Umbilical cord (tissue), 2 donors: ENCODE measurements at places on chromosomes 2 and 18.
A peak's percentile ranks its signal among the peaks of the same experiment; 100 is the strongest.

GRCh38 chr2:205700331-205701132 lies 18.2 kb downstream of the NRP2 start:
- peak; percentile 72 for DNase-seq

- DNase-seq: no peak
Observed at GRCh38 chr2:200028998-200029397, 73.6 kb downstream of the MAIP1 start.

DNA sequence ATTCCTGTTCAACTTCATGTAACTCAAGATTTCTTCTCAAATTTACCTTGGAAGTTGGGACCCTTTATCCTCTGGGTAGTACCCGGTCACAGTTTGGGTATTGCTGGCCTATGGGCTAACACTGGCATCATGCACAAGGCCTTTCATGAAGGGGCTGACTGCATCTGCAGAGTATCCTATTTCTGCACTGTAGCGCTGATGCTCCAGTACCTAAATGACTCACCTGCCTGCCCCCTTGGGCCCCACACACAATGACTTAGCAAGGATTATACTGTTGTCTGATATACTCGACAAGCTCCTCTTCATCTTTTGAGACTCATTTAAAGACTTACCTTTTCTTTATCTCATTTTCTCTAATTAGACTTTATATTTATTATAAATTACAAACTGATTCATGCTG lies 39.9 kb downstream of the DNAH6 start:
- no peak for DNase-seq

DNA sequence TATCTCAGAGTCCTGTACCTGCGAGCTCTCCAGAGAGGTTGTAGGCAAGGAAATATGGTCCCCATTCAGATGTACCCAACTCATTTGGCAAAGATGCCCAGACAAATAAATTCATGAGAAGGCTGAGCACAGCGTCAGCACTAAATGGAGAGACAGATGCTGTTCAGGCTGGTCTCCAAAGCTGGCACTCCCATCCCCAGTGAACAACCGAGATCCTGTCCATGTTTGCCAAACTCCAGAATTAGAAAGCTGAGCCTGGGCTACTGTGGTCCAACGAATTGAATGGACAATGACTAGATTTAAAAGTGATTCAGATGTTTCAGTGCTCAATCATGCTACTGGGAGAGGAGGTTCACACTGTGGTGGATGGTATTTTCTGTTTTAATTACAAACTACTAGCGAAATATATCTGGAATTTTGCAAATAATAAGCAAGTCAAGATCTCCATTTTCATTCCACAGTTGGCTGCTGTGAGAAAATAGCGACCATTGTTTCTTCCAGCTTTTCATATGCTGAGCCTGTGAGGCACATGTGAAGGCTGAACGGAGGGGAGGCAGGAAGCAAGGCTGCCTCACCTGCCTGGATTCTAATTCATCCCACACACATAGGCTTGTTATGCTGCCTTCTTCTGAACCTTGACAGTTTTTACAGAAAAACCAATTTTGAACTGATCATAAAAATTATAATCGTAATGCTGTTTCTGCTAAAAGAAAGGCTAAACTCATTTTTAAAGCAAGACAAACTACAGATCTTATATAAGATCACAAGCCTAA lies 22.6 kb upstream of the DAPL1 start:
- no peak for DNase-seq
